ENCODE measurements at places on chromosomes 12 and 14. TPM values are rescaled to one million over a fixed set of nuclear protein-coding genes. Genes with fewer than 3 reads are reported as not detected.

Gene KRT74
- polyA plus RNA-seq, result not detected

Gene ARMH4
- polyA plus RNA-seq, result not detected

Gene IL31
- not detected for polyA plus RNA-seq

Gene PIWIL1
- polyA plus RNA-seq, result not detected

Gene MANSC1
- polyA plus RNA-seq, result 1.3 TPM

Gene SMCO3
- 0.08 TPM for polyA plus RNA-seq

Gene SCNN1A
- polyA plus RNA-seq, result 0.23 TPM

Gene MYBPC1
- not detected for polyA plus RNA-seq

Gene PPP4R3A
- polyA plus RNA-seq, result 94.9 TPM

Gene XRCC3
- polyA plus RNA-seq, result 4.2 TPM

Gene C12orf54
- polyA plus RNA-seq, result not detected

DNA sequence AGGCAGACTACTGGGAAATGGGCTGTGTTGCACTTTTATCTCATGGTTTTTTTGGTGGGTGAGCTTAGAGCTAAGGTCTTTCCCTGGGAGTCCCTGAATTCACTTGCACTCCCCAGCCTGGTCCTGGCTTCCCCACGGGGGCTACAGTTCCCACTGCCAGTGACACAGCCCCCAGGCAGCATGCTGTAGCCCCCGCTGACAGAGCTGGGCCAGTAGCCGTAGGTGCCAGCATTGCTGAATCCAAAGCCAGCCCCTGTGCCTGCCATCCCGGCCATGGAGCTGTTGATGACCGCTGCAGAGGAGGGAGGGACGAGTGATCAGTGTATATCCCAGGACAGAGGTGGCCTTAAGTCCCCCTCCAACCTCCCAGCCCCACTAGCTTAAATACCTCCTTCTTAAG is 6.9 kb upstream of the KRT72 start:
- no peak for DNase-seq

GRCh38 chr14:69363055-69363454 is 35.0 kb downstream of the ERH start:
- DNase-seq, result no peak

- no peak for DNase-seq
These were observed 42.6 kb upstream of the HIF1A start for GRCh38 chr14:61652526-61653262.

GRCh38 chr12:12004524-12004923 is 66.2 kb upstream of the BCL2L14 start:
- DNase-seq, result no peak

GRCh38 chr12:42893803-42894202 is 304.3 kb upstream of the PRICKLE1 start:
- no peak for DNase-seq

DNA sequence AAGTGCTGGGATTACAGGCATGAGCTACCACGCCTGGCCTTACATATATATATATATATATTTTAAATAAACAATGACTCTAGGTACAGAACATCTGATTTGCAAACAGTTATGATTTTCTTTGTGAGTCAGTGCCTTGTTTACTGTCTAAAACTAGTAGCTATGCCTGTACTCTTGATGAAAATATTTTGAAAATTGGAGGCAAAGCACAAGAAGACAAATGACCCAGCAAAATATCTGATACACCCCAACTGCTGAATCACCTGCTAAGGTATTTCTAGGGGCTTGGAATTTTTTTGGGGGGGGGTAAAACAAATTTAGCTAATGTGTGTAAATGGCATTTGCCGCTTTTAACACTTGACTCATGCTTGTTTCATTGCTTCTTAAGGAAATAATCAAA is 69.3 kb downstream of the SYT10 start:
- no peak for DNase-seq

DNA sequence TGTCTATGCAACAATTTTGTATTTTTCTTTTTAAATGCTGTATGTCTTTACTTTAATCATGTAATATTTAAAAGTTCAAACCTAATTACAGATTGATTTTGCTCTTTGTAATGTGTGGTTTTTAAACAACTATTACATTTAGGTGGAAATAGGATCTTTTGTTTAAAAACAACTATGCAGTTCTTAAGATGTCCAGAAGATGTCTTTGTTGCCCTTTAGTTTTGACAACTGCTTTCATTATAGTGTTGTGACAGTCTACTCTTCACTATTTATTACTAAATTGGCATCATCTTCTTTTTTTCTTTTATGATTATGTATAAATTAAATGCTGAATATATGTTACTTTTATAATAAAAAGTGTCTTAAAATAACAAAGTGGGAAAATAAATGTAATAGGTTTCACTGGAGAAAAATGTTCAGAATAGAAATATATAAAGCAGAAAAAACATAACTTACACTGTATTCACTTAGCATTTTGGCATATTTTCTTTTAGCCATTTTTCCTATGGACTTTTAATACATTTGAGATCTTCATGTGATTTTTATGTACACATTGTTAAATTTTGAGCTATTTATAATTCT is 27.1 kb upstream of the PCNX4 start:
- no peak for DNase-seq

GRCh38 chr12:12228402-12228801 is 38.4 kb downstream of the LRP6 start:
- no peak for DNase-seq

- peak; percentile 56 for DNase-seq
These were observed 30.2 kb upstream of the CIPC start for GRCh38 chr14:77067632-77068516.

DNA sequence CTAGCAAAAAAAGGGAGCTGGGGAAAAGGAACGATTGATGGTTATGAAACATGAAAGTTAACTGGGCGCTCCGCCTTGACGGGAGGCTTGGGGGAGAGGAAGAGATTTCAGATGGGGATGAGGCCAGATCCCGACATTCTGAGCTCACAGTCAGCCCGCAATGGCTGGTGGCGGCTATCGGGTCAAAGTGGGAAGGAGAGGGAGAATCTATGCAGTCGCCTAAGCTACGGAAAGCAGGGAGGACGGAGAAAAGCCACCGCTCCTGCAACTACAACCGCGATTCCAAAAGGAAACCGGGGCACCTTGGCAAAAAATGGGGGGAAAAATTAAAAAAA is 502 bp downstream of the MPHOSPH9 start:
- DNase-seq, result no peak

DNA sequence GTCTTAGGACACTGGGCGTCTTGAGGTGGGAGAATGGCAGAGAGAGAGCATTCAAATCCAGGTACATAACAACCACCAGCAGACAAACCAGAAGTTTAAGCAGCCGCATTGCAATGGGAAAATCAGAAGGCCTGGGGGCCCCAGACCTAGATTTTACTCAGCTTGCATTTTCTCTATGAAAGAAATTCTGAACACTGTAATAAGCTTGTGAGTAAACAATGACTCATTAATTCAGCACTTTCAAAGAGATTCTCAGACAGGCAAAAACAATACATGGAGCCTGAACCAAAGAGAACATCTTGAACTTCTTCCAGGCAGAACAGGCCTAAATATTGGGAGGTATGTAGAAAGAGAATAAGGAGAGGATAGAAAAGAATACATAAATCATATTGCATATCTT is 69.8 kb upstream of the IFNG-AS1 start:
- DNase-seq, result no peak

DNA sequence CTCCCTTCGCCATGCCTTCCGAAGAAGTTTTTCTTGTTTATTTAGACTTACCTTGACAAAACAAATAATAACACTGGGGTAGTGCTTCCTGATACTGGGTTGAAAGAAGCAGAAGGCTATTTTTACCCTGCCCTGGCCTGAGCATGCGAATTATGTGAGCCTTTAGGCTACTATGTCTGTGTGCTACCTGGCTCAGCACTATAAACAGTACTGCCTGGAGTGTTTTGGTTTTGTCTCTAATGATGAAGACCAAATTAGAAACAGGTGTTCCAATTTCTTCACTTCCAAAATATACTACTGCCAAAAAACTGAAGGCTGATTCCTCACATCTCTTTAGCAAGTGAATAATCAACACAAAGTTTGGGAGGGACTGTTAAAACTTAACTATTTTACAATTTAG is 7.6 kb upstream of the OVCH1 start:
- DNase-seq, result no peak

- DNase-seq, result no peak
These were observed 299.6 kb downstream of the DPF3 start for GRCh38 chr14:72594099-72594901.

GRCh38 chr12:5012337-5012736 is 31.3 kb upstream of the KCNA5 start:
- no peak for DNase-seq

GRCh38 chr14:71773898-71774481 is 158.2 kb upstream of the RGS6 start:
- DNase-seq, result no peak

DNA sequence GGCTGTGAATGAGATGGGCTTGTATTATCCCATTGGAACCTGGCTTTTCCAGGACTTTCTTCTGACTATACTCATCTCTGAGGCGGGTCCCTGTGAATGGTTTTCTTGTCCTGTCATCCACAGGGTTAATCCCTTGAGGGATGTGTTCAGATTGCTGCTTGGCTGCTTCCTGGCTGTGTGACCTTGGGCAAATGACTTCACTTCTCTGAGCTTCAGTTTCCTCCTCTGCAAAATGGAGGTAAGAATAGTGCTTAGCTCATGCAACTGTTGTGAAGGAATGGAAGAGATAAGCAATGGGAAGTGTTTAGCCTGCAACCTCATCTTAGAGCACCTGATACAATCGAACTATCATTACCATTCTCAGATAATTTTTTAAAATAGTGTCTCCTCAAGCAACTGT is 32.1 kb upstream of the PPP1CC start:
- no peak for DNase-seq

- no peak for DNase-seq
These were observed 5.4 kb downstream of the FOXJ2 start for GRCh38 chr12:8037947-8038346.

GRCh38 chr12:3990501-3991280 is 117.5 kb upstream of the PARP11 start:
- no peak for DNase-seq

DNA sequence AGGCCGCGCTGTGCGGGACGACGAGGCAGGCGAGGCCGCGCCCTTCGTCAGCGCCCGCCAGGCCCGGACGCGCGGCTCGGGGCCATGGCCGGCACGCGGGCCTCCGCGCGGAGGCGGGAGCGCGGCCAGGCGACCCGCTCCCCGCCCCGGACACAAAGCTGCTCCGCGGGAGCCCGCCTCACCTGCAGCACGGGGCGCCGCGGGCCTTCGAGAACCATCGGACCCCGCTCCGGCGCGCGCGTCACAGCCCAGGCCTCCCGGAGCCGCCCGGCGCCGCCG is 342 bp downstream of the DICER1 start:
- DNase-seq, result no peak

- DNase-seq, result no peak
These were observed 24.7 kb upstream of the MYBPC1 start for GRCh38 chr12:101570047-101570446.

GRCh38 chr14:91278383-91278715 is 33.8 kb upstream of the GPR68 start:
- DNase-seq, result no peak

DNA sequence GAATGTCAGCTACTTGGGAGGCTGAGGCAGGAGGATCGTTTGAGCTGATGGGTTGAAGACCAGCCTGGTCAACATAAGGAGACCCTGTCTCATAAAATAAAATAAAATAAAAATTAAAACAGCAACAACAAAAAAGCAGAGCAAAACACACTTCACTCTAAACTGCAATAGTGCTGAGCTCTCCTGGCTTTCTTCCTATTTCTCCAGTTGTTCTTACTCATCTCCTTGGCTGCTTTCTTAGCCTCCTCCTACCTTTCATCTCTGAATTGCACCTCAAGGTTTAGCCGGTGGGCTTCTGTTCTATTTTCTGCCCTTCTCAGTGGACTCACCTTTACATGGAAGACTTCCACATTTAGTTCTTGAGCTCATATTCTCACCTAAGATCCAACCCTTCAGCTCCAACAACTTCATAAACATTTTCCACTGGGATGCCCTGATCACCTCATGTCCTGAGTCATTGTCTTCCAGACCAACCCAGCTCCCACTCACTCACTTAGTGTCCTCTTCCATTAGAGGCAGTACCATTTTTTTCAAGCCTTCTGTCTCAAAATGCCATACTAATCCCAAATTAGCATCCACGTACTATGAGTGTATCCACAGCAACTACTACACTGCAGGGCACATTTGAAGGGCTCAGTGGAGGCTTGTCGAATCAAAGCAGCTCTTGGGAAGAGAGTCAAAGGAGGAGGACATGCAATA is 41.2 kb upstream of the TMED10 start:
- no peak for DNase-seq
